Stimulated activated CD8-positive, alpha-beta memory T cell treated with anti-CD3 and anti-CD28 coated beads, Interleukin-15, amount 100 ng/mL, for 24 hours (primary cell): ENCODE measurements at places on chromosomes 2 and 18.

- DNase-seq: no peak
These were observed at the start of gene FAM237A for GRCh38 chr2:206642075-206643025. TSS of gene FAM237A (plus strand) at chr2:206642487. CDS start at chr2:206644237, 1,750 bp downstream.

DNA sequence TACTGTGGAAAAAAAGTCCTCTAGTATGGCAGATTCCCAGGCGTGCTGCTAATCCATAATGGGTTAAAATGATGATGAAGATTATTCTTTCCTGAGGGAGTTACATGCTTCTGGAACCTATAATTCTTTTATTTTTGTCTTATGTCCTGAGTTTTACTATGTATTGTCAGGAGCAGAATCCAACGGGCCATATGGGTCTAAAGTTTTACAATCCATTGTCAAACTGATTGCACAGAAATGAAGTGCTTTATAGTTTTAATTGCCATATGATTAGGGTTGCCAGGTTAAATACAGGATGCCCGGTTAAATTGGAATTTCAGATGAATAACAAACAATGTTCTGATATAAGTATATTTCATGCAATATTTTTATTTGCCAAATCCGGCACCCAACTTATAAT, 100.9 kb upstream of the MAP3K20 start:
- DNase-seq: no peak

DNA sequence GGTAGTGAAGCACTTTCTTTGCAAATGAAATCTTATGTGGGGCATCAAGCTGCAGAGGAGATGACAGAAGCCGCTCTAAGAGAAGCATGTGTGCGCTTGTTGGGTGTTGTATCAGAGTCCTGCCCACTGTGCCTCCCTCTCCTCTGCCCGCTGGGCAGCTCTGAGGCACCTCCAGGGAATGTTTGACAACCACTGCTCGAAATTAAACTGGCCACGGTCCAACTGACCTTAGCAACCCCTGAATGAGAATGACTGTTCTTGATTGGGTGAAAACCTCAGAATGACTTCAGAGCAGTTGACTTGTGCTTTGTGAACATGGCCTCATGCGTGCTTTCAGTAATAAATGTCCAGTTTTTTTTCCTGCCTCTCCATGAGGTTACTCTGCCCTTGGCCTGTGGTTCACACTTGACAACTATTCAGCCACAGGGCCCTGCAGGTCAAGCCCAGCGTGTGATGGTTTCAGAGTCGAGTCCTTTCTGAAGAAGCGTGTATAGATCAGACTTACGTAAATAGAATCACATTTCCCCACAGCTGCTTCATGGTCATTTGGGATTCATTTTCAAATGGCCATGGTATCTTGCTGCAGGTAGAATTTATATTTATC, 94.9 kb downstream of the SLC4A3 start:
- no peak for DNase-seq

GRCh38 chr2:133986881-133987795, 266.7 kb upstream of the MGAT5 start:
- no peak for DNase-seq

DNA sequence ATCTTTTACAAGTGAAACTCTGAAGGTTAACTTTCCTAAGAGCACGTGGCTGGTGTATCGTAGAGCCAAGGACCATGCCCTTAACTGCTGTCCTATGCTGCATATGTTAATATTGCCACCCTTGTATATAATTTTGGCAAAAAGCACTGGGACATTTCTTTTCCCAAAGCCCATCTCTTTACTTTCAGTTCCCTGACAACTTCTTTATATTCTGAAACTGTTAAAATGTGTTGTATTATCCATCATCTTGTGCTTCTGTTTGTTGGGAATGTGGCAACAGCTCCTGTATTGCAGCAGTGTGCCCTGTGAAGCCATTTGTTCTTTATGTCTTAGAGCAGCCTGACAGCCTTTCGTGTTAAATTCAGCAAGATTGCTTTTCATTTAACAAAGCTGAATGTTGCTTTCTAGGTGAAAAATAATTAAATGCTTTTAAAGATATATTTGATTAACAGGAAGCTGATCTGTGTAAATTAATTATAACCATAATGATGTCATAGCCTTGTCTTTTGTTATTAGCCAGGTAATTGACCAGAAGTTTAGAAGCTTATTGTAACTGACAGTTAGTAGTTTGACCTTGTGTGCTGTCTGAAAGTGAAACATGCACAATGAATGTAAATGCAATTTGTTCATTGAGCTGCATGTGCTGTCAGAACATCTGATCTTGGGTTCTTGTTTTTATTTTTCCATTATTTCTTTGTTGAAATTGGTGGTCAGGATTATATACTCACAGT, 9.7 kb downstream of the RHBDD1 start:
- no peak for DNase-seq

DNA sequence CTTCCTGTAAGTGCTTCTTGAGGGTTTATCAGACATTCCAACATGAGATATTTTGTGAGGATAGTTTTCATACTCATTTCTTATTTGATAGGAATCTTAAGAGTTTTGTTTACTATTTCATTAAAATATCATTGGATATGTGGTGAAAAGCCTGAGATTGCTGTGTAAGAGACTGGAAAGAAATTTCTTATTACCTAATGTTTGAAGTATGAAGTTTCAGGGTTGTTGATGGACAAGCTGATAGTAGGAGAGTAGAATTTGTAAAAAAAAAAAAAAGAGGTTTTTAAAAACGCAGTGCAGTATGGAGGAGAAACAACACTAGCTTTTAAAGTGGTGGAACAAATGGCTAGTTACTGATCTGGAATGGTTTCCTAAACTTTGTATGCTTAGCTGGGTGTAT, 7.7 kb downstream of the EPB41L5 start:
- no peak for DNase-seq

GRCh38 chr2:99152199-99152895, 2.4 kb downstream of the TSGA10 start:
- DNase-seq: no peak

GRCh38 chr2:96951125-96951654, 35.2 kb downstream of the FAM178B start:
- DNase-seq: peak; percentile 56

- DNase-seq: no peak
These were observed 28.3 kb downstream of the SCTR start for GRCh38 chr2:119495948-119496347.

GRCh38 chr2:58207189-58207588, 33.9 kb downstream of the FANCL start:
- no peak for DNase-seq

DNA sequence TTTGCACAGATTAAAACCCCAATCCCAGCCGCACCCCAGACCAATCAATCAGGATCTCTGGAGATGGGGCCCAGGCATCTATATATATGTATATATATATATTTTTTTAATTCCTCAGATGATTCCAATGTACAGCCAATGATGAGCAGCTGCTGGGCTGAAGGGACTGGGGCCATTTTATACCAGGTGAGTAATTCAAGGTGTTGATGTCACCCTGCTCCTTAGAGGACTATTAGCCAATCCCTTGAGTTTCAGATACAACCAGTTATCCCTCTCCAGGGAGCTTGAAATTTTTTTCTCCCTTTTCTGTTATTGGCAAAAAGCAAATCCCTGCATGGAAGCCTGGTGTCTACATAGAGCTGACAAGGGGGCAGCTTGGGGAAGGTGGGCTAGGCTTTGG, 59.8 kb downstream of the MCFD2 start:
- DNase-seq: no peak

DNA sequence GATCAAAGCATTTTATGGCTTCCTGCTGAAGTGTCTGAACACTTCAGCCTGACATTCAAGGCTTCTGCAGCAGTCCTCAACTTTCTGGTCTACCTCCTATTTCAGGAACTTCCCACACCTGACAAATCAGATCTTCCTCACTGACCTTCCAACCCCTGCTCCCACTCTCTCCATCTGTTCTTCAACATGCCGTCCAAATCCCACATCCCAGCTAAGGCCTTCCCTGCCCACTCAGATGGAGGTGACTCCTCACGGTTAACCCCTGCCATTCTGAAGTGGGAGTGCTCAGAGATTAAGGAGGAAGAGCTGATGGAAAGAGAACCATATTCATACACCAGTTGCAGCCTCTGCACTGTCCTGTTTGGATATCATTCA, 104.8 kb downstream of the POLR1A start:
- no peak for DNase-seq

- DNase-seq: no peak
These were observed 1630.4 kb upstream of the ACVR2A start for GRCh38 chr2:146214394-146214929.

GRCh38 chr2:113225263-113226259, 51.8 kb downstream of the PSD4 start:
- DNase-seq: no peak

DNA sequence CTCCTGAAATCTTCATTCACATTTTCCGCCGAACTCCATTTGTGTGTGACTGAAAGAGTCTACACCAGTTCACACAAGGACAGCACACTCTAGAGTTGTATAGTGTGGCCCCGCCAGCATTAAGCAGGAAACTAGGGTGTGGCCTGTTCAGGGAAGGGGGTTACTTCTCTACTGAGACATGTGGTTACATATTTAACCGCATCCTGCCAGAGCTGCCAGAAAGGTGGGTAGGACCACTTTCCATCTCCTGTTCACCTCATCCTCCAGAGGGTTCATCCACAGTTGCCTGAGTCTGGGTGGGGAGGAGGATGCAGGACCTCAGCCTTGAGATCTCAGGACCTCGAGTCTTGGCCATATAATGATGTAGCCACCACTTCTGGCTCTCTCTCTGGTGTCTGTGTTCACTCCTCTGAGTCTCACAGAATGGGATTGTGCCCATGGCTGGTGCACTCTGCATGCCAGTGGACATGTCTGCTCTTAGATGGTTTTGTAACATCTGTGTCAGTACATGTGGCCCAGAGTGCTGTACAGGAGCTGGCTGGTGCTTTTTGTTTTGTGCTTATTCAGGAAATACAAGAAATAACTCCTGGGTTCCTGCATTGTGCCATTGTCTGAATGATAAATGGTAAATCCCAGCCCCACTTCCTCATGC, 7.7 kb upstream of the SP140L start:
- no peak for DNase-seq
